ENCODE measurements at places on chromosomes 6 and 20.

GRCh38 chr6:87082160-87082721 lies 12.7 kb downstream of the CGA start:
- no peak for DNase-seq

GRCh38 chr6:168277274-168277669 lies 42.3 kb downstream of the DACT2 start:
- no peak for DNase-seq

DNA sequence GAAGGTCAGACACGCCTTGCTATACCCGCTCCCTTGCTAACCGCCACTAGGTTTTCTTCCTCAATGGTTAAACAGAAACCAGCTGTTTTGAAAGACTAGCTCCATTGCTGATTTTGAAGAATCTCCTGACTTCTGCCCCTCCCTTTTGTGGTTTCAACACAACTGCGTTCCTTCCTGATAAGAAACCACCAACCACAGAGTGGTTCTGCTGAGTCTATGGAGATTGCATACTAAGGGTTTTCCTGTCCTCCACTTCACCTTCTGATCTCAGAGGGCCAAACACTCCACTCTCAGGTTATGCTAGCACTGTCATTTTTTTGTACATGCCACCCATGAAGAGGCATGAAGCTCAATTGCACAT lies 207.9 kb downstream of the MYLK4 start:
- DNase-seq, result peak; percentile 98

DNA sequence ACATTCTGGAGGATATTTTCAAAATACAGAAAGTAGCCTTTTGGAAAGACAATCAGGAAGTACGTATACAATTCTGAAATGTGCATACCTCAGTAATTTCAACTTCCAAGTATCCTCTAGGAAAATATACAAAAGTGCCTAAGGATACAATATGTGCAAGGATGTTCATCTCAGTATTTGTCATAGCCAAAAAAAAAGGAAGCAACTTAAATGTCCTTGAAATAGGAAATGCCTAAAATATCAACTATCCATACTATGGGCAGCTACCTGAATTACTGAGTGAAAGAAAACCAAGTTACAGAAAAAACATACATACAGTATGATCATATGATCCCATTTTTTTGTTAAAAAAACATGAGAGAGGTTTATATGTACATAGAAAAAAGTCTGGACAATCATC lies 1.5 kb downstream of the PPIL1 start:
- DNase-seq, result no peak

DNA sequence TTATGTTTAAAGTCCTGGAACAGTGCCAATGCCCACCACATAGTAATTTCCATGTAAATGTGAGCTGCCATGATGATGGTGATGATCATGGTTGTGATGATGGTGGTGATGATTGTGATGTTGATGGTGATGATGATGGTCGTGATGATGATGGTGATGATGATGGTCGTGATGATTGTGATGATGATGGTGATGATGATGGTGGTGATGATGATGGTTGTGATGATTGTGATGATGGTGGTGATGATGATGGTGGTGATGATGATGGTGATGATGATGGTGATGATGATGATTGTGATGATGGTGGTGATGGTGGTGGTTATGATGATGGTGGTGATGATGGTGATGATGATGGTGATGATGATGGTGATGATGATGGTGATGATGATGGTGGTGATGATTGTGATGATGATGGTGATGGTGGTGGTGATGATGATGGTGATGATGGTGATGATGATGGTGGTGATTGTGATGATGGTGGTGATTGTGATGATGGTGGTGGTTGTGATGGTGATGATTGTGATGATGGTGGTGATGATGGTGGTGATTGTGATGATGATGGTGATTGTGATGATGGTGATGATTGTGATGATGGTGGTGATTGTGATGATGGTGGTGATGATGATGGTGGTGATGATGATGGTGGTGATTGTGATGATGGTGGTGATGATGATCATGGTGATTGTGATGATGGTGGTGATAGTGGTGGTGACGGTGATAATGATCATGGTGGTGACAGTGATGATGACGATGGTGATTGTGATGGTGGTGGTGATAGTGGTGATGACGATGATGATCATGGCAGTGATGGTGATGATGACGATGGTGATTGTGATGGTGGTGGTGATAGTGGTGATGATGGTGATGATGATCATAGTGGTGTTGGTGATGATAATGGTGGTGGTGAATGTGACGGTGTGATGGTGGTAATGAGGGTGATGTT lies 82.3 kb downstream of the PHACTR3 start:
- no peak for DNase-seq

GRCh38 chr6:54710456-54710855 lies 136.1 kb upstream of the FAM83B start:
- DNase-seq, result no peak

GRCh38 chr6:145423936-145424335 lies 311.4 kb downstream of the EPM2A start:
- DNase-seq, result no peak

- DNase-seq, result no peak
These were observed 241.6 kb downstream of the LY86 start for GRCh38 chr6:6829872-6830685.

- peak; percentile 23 for DNase-seq
These were observed 4.7 kb upstream of the TUBB2A start for GRCh38 chr6:3162067-3162497.

DNA sequence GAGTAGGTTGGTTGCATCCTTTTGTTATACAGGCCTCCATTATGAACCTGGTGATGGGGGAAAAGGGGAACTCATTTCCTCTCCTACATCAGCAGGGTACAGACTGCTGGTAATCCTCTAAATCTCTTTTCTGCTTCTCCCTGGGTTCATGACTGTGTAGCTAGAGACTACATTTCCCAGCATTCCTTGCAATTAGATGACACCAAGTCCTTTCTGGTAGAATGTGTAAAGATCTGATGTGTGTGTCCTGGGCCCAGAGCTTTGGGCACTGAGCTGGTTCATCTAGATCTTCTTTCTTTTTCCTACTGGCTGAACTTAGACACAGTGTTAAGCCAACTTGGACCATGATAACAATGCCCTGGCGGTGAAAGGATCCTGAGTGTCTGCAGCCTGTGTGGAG lies 104.7 kb upstream of the IFNGR1 start:
- DNase-seq, result peak; percentile 14

- DNase-seq, result no peak
These were observed 227.5 kb downstream of the ATXN1 start for GRCh38 chr6:16533721-16534136.

DNA sequence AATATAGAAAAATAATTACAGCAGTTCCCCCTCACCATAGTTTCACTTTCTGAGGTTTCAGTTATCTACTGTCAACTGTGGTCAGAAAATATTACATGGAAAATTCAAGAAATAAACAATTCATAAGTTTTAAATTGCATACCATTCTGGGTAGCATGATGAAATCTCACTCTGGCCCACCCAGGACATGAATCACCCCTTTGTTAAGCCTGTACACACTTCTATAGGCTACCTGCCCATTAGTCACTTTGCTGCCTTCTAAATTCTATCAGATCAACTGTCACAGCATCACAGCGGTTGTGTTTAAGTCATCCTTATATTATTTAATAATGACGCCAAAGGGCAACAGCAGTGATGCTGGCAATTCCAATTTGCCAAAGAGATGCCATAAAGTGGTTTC lies 140.3 kb upstream of the RUNX2 start:
- no peak for DNase-seq

DNA sequence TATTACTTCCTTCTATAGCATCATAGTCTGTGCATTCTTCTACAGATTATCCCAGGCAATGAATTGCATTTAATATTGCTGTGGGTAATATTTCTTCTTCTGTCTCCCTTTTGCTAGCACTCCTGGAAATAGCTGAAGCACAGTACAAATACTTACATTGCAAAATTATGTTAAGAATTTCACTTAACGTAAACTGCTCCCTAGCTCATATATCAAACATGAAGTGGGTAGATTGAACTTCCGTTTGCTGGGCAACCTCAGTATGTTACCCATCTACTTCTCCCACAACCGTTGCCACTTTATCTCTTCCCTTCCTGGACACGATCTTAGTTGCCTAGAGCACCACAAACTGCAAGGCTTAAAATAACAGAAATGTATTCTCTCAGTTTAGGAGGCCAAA lies 963.3 kb downstream of the KIF16B start:
- DNase-seq, result no peak

GRCh38 chr20:11522366-11522741 lies 395.3 kb upstream of the BTBD3 start:
- no peak for DNase-seq

DNA sequence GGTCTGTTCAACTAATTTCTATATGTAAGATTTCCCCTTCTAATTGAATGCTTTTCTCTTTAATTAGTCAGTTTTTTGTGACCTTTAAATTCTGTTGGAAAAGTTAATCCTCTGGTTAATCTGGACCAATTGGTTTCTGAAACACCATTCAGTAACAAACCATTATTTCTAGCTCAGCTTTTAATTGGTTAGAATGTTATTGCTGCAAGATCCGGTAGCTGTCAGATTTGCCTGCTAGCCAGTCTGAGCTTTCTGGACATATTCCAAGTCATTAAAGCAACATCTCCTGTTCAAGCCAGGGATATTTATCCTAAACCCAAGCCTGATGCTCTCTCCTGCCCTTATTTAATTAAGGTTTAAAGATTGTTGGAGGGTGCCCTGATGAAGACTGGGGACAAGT lies 55.1 kb upstream of the FBXL4 start:
- DNase-seq, result no peak

DNA sequence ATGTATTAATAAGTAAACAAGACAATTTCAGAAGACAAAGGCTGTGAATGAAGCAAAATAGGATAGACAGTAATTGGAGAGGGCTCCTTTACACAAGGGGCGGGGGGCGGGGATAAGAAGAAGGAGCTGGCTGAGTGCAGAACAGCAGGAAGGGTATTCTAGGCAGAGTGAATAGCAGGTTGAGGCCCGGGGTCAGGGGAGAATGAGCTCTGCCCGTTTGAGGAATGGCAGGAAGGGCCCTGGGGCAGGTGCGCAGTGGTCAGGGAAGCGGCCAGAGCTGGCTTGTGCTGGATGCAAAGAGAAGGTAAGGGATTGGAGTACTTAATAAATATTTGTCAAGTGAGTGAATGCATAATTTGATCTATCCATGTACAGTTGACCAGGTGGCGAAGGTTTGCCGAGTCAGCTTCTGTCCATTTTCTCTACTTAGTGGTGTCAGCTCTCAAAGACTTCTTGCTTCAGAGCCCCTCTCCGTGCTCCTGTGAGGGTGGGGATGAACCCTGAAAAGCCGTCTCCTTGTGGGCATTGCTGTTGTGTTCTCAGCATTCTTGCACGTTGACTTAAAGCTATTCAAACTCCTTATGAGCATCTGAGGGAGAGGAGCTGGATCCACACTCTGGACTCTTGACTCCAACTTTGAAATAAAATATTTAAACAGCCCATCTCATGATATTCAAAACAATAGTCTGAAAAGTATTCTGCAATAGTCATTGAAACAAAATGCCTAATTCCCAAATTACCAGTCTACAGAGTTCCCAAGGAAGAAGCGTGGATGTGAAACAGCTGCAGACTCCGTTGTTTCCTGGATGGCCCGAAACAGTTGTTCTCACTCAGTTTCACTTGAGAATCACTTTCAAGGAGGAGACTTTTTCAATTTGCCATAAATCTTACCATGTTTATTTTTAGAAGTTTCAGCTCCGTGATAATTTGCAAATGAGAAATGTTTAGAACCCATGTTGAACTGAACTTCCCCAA lies 105.1 kb downstream of the EDN3 start:
- no peak for DNase-seq

DNA sequence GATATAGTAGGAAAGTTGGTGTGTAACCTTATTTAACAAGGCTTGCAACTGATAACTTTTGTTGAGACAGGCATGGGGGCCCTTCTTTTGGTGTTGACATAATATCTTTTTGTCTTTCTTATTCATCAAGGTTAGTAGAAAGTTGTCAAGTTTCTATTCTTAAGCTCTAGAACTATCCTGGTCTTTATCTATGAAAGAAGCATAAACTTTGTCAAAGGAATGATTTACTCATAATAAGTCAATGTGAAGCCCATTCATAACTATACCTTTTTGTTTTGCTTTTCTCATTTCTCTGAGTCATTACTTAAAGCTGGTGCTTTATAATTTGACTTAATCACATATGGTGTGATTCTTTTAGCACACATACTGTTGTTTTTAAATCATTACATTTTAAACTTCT lies 312.4 kb downstream of the UTRN start:
- no peak for DNase-seq

DNA sequence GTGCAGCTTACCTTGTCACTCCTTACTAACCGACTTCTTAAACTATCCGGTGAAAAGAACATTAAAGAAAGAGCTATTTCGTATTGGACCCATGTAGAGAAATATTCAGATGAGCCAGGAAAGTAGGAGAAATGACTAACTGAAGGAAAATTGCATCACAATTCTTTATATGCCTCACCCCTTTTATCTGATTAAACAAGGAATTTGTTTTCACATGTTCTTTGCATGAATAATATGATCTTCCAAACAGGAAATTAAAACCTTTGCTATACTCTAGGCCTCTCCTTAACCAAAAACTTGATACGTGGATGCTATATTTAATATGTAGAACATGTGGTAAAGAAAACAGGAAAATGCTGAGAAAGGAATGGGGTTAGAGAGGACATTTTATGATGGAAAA lies 41.9 kb upstream of the LRRC1 start:
- no peak for DNase-seq

GRCh38 chr6:37033255-37033654 lies 27.8 kb downstream of the FGD2 start:
- DNase-seq, result no peak

DNA sequence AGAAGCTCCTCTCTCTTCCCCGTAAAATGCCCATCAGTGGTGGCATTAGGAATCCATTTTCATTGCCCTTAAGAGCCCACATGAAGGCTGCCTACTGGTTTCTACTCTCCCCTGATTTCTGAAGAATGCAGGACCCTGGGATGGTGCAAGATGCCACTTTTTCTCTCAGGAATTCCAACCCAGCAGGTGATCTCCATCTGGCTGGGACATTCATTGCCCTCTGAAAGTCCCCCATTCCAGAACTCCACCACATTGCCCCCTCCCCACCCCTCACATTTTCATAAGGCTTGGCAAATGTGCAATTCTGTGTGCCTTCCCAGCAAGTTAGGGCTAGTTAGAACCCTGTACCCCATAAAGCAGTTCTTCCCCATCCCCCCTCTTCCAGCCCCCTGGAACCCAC lies 88.0 kb downstream of the BANF2 start:
- DNase-seq, result no peak

GRCh38 chr6:154500769-154501577 lies 9.5 kb downstream of the CNKSR3 start:
- DNase-seq, result no peak
